NK-92 treated with Interleukin-12 subunit alpha and Interleukin-12 subunit beta, amount 100 ng/mL, for 24 hours (cell line): ENCODE measurements at places on chromosomes 13 and 19.

DNA sequence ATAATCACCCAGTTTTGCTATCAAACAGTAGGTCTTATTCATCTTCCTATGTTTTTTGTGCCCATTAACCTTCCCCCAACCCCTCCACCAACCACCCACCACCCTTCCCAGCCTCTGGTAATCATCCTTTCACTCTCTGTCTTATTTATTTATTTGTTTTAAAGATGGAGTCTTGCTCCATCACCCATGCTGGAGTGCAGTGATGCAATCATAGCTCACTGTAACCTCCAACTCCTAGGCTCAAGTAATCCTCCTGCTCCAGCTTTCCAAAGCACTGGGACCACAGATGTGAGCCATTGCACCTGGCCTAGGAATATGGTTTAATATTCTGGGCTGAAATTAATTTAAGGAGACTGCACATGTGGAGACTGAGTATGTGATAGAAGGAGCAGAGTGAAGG, 527.0 kb downstream of the GPC6 start:
- DNase-seq, result no peak

- no peak for DNase-seq
Observed at GRCh38 chr13:28258417-28258816, 120.1 kb downstream of the PAN3 start.

GRCh38 chr13:77833331-77833863, 85.2 kb downstream of the EDNRB start:
- DNase-seq, result no peak

GRCh38 chr19:16524991-16525734, 17.1 kb downstream of the CHERP start:
- no peak for DNase-seq

DNA sequence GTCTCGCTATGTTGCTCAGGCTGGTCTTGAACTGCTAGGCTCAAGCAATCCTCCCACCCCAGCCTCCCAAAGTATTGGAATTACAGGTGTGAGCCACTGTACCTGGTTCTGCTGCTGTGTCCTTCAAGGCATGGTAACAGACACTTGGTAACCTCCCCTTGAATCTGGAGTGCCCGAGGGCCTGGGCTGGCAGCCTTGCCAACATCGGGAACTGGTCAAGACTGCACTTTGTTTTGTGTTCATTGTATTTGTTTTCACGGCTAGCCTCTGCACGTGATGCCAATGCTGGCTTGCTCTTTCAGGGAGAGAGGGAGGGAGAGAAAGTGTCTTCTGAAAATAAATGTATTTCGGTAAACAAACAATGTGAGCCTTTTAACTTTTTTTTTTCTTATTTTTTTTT, 12.0 kb downstream of the CERS4 start:
- DNase-seq, result no peak
